T-cell (primary cell): ENCODE measurements at places on chromosomes 7 and 10.

DNA sequence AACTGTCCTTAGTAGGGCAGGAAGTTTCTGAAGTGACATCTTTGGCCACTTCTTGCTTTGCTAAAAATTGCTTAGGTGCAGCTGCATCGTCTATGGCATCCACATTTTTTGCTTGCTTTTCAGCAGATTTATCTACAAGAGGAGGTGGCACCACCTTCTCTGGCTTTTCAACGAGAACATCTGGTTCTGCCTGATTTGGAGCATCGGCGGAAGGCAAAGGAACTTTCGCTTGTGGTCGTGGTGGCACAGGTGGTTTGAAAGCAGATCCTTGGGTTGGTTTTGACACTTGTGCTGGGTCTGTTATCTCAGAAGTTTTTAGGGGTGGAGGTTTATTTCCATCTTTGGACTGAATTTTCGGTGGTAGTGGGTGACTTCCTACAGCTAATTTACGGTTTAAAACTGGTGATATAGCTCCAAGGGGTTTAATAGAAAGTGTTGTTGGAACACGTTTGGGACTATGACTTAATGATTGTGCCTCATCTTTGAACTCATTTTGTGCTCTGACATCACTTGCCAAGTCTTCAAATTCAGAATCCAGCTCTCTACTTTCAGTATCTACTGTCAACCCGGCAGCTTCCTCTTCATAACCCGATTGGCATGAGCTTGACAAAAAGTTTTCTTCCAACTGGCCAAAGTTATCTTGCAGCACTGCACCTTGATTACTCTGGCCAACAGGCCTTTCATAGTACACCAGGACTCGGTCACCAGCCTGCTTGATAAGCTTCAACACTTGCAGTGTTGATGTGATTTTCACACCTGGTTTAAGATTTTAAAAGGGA is 44.0 kb downstream of the SLC18A2 start:
- DNase-seq = no peak

- peak; percentile 11 for DNase-seq
Measured at GRCh38 chr7:114825423-114825951, 96.4 kb upstream of the MDFIC start.

GRCh38 chr10:77763453-77764430 is 126.1 kb upstream of the KCNMA1 start:
- DNase-seq = no peak

- DNase-seq = no peak
Measured at GRCh38 chr7:21948364-21948763, 2.7 kb upstream of the CDCA7L start.

GRCh38 chr7:96968981-96969380 is 36.4 kb upstream of the DLX6 start:
- DNase-seq = no peak

GRCh38 chr10:79311581-79312407 is 35.5 kb upstream of the PPIF start:
- no peak for DNase-seq

DNA sequence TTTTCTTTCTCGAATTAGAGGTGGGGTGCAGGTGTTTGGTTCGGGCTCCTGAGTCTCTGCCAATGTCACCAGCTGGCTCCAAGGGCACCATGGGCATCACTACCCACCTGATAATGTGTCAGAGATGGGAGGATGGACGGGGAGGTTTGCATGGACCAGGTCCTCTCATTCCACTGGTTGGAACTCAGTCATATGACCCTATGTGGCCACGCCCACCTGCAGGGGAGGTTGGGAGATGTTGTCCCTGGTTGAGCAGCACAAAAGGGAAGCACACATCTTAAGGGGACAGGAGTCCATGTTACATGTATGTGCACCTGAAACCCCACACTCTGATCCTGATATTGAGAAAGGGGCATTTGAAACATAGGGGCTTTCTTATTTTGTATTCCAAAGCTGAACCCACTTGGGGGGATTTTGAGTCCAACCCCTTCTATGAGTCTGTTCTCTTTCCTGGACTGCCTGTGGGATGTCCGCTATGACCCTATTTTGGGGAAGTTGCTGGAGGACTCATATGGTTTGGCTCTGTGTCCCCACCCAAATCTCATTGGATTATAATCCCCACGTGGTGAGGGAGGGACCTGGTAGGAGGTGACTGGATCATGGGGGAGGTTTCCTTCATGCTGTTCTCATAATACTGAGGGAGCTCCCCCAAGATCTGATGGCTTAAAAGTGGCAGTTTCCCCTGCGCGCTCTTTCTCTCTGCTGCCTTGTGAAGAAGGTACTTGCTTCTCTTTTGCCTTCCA is 66.9 kb upstream of the BAIAP2L1 start:
- no peak for DNase-seq

DNA sequence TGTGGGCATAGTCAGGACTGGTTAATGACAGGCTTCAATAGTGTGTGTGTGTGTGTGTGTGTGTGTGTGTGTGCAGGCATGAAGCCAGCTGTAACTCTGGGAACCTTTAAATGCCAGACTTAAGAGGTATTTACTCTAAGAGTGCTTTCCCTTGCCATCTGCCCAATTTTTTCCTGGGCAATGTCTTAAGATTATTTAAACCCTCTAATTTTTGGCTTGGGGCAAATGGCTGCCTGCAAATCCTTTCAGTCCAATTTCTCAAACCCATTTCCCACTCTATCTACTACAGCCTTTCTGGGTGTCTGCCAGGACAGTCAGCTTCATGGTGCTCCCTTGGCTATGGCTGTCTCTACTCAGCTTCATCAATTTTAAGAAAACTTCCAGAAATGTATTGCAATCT is 62.6 kb upstream of the C1GALT1 start:
- DNase-seq = no peak

DNA sequence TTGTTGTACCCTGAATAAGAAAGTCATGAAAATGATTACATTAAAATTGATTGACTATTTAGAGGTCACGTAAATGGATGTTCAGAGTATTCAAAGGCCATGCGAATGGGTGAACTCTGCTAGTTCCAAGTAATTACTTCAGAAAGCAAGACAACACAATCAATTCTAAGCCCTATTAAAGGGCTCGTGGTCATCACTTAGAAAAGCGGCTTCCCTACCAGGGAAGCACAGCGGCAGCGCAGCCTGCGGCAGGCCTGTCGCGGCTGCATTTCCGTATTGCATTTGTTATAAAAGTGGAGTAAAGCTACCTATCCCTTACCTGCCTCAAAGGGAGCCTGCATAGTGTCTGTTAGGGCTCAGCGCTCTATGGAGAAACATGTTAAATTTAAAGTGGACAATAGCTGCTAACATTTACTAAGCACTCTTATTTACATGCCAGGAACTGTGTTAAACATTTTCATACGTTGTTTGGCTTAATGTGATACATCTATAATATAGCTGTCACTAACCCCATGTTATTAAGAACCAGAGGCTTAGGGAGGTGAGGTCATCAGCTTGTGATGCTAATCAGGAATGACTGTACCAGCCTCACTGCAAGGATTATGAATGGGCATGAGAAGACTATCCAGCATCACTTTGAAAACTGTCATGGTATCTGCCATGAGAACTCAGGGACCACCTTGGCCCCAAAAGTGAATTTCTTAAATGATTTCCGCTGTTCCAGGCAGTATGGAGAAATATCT is 187.5 kb downstream of the CELF2 start:
- DNase-seq = no peak

- DNase-seq = no peak
Measured at GRCh38 chr7:17140406-17140805, 158.0 kb upstream of the AHR start.

- no peak for DNase-seq
Measured at GRCh38 chr10:2111965-2112364, 374.6 kb upstream of the ADARB2 start.

DNA sequence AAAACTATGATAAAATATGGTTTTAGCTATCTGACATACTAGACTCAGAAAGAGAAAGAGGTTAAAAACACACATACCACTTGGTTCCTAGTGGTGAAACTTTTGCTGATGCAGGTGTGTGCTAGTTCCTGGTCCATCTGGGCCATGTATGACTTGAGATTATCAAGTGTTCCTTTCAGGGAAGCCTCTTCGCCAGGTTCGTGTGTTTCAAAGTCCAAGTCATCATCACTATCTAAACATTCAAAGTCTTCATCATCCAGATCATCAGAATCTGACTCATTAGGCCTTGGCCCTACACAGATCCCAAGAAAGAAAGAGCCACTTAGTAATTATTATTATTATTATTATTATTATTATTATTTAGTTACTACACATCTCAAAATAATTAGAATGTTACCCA is 26.4 kb downstream of the NUDT13 start:
- DNase-seq = no peak

GRCh38 chr7:53015463-53015862 is 20.0 kb upstream of the POM121L12 start:
- DNase-seq = no peak

- DNase-seq = no peak
Measured at GRCh38 chr10:89245802-89246201, 5.8 kb downstream of the LIPA start.

DNA sequence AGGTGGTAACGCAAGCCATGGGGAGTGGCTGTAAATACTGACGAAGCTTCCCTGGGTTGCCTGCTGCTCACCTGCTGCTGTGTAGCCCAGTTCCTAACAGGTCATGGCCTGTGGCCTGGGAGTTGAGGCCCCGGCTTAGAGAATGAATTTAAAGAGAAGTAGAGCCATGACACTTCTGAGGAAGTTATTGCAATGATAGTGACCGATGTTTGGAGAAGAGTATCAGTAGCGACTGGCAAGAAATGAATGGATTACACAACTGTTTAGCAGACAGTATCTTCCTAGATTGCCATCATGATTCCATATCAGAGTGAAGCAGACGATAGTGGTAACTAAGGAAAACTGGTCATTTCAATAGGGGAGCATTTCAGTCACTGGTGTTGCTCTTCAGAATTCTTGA is 249.6 kb downstream of the PLXDC2 start:
- no peak for DNase-seq

DNA sequence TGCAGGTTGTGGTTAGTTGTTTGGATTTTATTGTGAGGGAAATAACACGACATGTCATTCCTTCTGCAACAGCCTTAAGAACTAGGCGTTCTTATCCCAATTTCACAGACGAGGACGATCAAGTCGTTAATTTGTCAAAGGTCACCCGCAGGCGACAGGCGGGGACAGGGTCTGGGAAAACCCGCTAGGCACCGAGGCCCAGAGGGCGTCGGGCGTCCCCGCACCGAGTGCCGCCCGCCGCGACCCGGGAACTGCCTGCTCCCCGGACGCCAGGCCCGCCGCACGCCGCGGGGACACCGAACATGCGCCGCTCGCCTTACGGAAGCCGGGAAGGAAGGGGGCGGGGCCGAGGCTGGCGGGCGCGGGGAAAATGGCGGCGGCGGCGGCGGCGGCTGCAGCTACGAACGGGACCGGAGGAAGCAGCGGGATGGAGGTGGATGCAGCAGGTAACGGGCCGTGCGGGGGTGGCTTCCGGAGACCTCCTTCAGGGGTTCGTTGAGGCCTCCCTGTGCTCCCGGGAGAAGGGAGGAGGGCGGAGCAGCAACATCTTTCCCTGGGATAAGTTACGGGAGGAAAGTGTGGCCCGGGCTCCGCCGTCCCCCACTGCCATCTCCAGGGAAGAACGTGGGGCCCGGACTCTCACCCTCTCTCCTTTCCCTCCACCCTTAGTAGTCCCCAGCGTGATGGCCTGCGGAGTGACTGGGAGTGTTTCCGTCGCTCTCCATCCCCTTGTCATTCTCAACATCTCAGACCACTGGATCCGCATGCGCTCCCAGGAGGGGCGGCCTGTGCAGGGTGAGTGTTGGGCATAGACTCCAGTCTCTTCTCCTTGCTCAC is at the start of gene COPS6:
COPS6 (plus strand) TSS at position 349 of the 837 bp plus-strand sequence; CDS start at position 371, 22 bp downstream.
- peak; percentile 72 for DNase-seq

GRCh38 chr7:54201501-54201900 is 340.7 kb upstream of the VSTM2A start:
- DNase-seq = no peak

DNA sequence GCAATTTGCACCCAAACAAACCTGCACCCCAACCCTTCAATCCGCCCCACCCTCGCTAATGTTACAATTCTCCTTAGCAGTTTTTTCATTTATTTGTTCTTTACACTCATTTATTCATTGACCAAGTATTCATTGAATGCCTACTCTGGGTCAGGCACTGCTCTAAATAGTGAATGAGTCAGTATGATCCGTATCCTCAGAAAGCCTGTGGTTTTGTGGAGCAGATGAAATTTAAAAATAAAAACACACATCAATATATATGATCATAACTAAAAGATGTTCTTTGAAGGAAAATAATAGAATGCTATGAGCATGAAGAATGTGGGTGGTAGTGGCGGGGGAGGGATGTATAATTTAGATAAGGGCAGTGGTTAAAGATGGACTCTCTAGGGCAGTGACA is 13.3 kb downstream of the IFIT5 start:
- DNase-seq = no peak

DNA sequence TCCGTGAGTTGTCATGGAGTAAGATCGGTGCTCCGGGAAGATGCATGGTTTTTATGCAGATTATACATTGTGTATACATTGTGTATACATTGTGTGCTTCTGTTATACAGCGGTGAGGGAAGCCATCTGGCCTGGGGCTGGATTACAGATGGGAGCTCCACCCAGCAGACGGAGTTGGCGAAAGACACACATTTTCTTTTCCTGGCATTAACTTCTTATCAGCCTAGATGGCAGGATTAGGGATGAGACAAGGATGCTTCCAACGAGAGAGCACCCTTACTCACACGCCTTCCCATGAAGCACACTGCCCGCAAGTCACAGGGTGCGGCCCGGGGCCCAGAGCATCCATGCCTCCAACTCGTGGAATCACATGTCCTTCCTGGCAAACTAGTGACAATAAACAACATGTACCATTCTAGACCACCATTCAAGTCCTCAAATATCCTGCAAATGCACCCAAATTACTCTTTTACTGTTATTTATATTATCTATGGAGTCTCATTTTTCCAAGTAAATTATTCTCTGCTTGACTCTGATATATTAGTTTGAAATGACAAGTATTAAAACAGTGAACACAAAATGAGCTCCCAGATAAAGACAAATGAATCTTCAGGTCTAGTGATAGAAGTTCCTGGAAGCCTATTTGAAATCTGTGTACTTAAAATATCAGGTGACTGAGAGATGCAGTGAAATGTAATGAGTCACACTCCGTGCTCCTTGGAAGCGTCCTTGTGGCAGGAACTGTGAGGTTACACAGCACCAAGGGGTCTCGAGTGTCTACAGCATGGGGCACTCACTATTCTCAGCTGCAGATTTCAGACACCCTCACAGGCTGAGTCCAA is 29.8 kb upstream of the PPP2R2D start:
- DNase-seq = no peak

GRCh38 chr10:98611436-98611835 is 164.7 kb upstream of the HPS1 start:
- DNase-seq = no peak
